ENCODE measurements at places on chromosomes 3 and 15. TPM values are rescaled to one million over a fixed set of nuclear protein-coding genes. Genes with fewer than 3 reads are reported as not detected.

TTLL13 gene
- 0.54 TPM for total RNA-seq

SCAANT1 gene
- not detected for total RNA-seq

GRCh38 chr3:25945836-25946235 lies 155.9 kb downstream of the OXSM start:
- no peak for DNase-seq

- no peak for DNase-seq
These were observed 89.8 kb upstream of the MEX3B start for GRCh38 chr15:82135638-82136037.

DNA sequence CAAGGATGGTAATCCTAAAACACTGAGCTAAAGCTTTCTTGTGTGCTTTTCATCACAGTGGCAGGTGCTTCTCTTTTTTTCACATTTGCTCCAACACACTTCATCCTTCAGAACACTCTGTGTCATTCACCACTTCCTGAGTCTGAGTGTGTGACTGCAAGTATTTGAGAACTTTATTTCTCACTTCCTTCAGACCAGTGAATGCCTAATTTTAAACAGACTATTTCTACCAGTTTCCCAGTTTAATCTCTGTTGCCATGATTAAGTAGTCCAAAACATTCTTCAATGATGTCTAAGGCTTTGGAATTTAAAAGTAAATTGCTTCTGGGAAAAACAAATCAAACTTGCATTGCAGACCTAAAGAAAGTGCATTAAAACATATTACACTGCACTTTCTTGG lies 541.2 kb downstream of the RBMS3 start:
- DNase-seq = no peak

TAMM41 gene
- 19.4 TPM for total RNA-seq

- no peak for DNase-seq
These were observed 276.1 kb downstream of the AGBL1 start for GRCh38 chr15:86355801-86356200.

DNA sequence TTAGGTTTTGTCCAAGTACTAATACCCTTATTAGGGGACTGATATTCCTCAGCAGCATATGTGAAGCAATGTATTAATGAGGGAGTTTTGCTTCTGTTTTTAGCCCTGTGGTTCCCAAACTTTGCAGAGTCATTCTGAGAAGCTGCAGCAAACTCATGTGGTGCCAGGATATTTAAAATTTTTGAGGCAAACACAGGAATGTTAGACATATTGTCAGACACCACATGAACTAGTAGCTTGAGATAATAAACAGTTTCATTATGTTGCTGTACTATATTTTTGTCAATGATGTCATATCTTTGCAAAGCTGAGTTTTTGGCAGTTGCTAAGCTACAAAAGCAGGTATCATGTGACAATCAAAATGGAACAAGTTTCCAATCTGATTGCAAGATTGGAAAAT lies 36.6 kb downstream of the ATP6V1A start:
- peak; percentile 32 for DNase-seq

NR2F2 gene
- 191 TPM for total RNA-seq

PLSCR2 gene
- total RNA-seq = 1.4 TPM

FGD5 gene
- 40.1 TPM for total RNA-seq

GRCh38 chr3:36792342-36792741 lies 28.0 kb upstream of the DCLK3 start:
- no peak for DNase-seq

TMPRSS7 gene
- not detected for total RNA-seq

GRCh38 chr3:186173224-186173815 lies 64.4 kb upstream of the ETV5 start:
- no peak for DNase-seq

- no peak for DNase-seq
These were observed 277.0 kb upstream of the LRRC3B start for GRCh38 chr3:26345613-26346012.

ICE2 gene
- 61.4 TPM for total RNA-seq

MITF gene
- total RNA-seq = 52.6 TPM

CRYGS gene
- total RNA-seq = 2.9 TPM

SYNPR gene
- total RNA-seq = not detected

- peak; percentile 76 for DNase-seq
These were observed 35.0 kb downstream of the ATP2B2 start for GRCh38 chr3:10470120-10471053.
